ENCODE measurements at places on chromosomes 11 and 22.

- DNase-seq: no peak
These were observed 87.1 kb upstream of the OPCML start for GRCh38 chr11:133619397-133619796.

- DNase-seq: no peak
These were observed 27.1 kb downstream of the C11orf96 start for GRCh38 chr11:43969543-43969942.

GRCh38 chr11:79331203-79331901 is 109.5 kb downstream of the TENM4 start:
- no peak for DNase-seq

- no peak for DNase-seq
These were observed 80.5 kb downstream of the TEAD1 start for GRCh38 chr11:12754582-12755234.

- DNase-seq: no peak
These were observed 492 bp downstream of the JHY start for GRCh38 chr11:122882857-122883645.

All from iPS DF 6.9 (cell line).